ENCODE measurements at places on chromosomes 3 and 15.

DNA sequence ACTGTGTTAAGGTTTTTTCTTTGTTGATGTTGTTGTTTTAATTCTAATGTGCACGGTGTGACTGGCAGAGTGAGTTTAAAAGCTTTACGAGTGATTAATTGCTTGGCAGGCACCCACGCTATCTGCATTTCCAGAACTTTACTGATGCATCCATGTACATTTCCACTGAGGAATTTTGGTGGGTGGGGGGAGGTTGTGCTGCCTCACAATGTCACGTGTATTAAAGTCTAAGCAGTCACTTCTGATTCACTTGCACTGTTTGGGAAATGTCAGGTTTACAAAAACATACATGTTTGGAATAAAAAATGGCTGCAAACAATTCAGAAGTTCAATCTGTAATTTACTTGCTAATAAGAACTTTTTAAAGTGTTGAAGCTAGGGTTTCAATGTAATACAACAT lies 38.5 kb upstream of the CTDSPL start:
- no peak for DNase-seq

- no peak for DNase-seq
Observed at GRCh38 chr15:70382762-70383458, 285.2 kb upstream of the TLE3 start.

- DNase-seq: no peak
Observed at GRCh38 chr3:171782617-171783016, 27.7 kb downstream of the PLD1 start.

- no peak for DNase-seq
Observed at GRCh38 chr3:163328680-163329079, 1749.6 kb downstream of the SI start.

DNA sequence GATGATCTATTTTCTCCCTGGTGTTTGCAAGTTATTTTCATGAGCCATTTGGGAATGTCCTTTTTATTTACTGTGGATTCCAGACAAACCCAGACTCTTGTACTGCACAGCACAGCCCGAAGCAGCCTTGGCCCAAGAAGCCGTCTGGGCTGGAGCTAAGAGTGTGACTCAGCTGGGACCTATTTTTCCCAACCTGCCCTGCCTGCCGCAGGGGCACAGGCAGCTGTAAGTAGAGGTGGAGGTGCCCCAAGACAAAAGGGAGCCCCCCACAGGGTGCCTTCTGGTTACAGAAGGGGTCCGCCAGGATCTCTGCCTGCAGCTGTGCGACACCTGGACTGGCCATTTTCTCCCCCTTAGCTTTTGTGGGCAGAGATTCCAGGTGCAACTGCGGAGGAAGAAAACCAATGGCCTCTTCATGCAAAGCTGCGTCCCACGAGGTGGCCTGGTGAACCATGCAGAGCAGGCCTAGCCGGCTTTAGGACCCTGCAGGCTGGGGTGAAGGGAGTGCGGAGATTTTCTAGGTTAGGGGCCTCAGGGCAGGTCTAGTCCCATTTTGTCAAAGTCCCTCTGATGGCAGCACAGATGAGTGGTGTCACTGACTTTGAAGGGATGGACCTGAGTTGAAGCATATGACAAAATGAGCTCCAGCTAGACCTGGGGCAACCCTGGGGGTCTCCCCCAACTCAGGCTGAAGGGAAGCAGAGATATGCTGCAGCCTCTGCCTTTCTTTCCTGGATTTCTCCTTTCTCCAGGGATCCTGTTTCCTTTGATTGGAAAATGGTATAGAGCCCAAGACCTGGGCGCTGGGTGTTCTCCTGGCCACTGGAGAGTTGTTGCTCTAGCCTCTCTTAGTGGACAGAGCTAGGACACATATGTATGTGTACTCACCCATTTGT lies 131.2 kb downstream of the KLF13 start:
- DNase-seq: no peak

- DNase-seq: no peak
Observed at GRCh38 chr3:164155400-164155799, 922.9 kb downstream of the SI start.

- DNase-seq: no peak
Observed at GRCh38 chr3:69496856-69497255, 111.0 kb upstream of the FRMD4B start.

- no peak for DNase-seq
Observed at GRCh38 chr3:168088106-168088720, 7.5 kb downstream of the GOLIM4 start.

- DNase-seq: no peak
Observed at GRCh38 chr3:103495186-103495585, 1060.4 kb downstream of the ZPLD1 start.

DNA sequence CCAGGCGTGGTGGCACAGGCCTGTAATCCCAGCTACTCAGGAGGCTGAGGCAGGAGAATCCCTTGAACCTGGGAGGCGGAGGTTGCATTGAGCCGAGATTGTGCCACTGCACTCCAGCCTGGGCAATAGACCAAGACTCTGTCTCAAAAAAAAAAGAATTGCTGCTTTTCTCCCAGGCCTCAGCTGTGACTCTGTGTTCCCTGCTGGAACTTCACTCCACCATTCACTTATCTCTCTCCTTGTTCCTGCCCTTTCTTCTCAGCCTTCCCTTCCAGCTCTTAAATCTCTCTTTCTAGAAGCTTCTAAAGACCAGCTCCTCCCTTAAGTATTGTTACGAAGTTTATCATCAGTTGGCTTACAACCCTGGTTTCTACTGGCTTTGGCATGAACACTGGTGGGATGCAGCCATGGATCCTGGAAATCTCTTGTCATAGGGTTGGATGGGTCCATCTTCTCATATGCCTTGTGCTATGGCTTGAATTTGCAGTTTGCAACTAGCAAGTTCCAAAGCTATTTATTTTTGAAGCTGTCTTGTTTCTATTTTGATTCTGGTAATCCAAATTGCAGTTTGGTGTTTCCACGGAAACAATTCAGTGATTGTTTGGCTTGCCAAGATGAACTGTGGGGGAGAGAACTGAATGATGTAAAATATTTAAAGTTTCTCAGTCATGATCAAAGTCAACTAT lies 10.5 kb downstream of the C3orf62 start:
- no peak for DNase-seq

DNA sequence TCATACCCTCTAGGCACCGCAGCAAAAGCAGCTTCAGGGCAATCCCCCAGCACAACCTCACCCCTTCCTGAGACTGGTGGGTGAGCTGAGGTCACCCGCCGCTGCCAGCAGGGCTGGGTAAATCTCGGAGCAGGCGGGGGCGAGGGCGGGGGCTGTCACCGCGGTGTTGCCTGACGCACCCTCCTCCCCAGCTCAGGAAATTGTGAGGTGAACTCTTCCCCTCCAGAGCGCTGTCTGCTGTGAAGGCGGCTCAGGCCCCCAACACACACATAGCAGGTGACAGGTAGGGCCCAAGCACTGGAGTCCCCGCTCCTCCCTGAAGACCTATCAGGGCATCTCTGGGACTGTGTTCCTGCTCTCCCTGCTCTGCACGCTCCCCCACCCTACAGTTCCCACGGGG lies 30.2 kb upstream of the FURIN start:
- DNase-seq: peak; percentile 87

DNA sequence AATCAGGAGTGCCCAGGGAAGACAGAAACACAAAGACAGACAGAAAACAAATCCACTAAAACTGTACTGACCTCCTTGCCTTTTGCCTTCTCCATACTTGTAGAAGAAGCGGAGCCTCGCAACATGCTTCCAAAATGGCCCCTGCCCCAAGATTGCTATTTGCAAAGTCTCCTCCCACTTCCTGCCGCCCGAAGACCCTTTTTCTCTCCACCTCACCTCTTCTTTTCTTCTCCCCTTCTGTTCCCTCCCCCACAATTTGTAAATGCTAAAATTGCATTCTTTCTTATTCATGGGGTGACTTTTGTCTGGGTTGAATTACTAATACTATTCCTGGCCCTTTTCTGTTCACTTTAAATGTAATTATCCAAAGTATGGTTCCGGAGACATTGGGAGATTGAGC lies at the start of gene DPPA4:
Gene DPPA4 (minus strand): TSS at position 154 of the 400 bp plus-strand sequence. CDS start 29 bp downstream, at position 125.
- no peak for DNase-seq

GRCh38 chr3:15361494-15362214 lies 29.3 kb upstream of the SH3BP5 start:
- no peak for DNase-seq

- no peak for DNase-seq
Observed at GRCh38 chr3:3346556-3346955, 167.1 kb upstream of the CRBN start.

- DNase-seq: no peak
Observed at GRCh38 chr3:19348941-19349564, 200.7 kb downstream of the KCNH8 start.
